ENCODE measurements at places on chromosomes 11 and 22.

DNA sequence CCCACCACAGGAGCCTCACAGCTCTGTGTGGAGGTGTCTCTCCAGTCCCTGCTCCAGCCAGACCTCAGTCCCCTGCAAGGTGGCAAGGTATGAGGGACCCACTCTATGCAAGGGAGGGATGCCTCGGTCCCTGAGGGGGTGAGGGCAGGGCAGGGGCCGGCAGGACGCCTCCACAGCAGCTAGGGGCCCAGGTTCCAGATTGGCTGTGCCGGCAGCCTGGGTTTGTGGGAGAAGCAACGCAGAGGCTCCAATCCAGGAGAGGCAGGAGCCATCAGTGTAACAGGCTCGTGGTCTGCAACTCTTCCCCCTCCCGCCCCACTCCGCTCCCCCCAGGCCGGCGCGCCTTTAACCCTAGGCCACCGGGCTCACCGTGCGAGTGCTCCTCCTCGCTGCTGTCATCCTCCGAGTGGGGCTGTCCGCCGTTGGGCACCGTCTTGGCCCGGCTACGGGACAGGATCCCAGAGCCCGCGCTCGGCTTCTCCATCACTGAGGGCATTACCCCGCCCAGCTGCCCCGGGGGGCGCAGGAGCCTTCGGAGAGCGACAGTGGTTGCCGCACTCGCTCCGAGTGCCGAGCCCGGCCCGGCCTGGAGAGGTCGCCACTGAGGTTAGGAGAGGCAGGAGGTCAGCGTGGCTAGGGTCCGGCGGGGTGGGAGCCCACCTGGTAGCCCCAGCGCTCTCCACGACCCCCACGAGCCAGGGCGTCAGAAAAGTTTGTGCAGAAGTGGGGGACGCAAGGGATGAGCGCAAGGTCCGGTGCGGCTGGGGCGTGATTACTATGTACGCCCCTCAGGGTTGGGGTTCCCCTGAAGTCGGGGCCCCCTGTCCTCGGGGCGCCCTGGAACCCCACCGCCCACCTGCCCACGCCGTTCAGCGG lies 765 bp downstream of the RCOR2 start:
- peak; percentile 59 for DNase-seq

GRCh38 chr11:132770829-132771530 lies 761.3 kb downstream of the OPCML start:
- DNase-seq = no peak

GRCh38 chr11:85495918-85496317 lies 131.2 kb downstream of the DLG2 start:
- no peak for DNase-seq

GRCh38 chr11:116189408-116190170 lies 583.2 kb downstream of the BUD13 start:
- DNase-seq = no peak

DNA sequence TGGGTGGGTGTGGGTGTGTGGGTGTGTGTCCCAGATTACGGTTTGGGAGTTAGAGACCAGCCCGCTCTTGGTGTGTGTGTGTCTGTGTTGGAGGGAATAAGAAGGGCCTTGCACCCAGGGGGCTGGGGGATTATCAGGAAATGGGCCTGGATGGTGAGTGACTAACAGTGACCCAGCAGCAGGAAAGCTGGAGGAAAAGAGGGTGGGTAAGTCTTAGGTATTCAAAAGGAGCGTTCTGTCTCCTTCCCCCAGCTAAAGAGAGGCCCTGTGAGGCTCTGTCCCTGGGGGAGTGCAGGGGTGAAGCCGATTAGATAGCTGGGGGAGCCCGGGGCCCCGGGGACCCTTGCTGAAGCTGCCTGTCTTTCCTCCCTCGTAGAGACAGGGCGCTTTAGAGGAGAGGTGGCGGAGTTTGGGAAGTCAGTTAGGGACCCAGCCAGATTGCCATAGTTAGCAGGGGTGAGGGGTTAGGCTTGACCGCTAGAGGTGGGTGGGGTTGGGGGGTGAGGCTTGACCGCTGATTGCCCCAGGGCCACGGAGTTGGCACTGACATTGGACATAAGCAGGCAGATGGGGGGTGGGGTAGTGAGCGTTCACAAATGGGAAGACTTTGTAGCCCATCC lies 1.5 kb downstream of the OAF start:
- DNase-seq = no peak

DNA sequence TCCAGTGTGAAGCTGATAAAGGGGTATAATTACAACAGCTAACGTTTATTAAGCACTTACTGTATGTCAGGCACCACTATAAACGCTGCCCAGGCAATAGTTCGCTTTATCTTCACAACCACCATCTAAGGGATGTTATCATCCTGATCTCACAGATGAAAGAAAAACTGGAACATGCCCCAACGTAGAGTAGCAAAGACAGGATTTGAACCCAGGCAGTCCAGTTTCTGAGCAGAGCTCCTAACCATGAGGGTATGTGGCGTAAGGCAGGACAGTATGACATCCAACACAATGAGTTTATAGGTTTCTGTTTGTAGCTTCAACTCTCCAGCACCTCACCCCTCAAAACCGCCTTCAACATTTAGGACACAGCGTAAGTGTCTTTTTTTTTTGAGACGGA lies 59.5 kb downstream of the AHNAK start:
- no peak for DNase-seq

All from tongue (tissue), 3 donors.